ENCODE measurements at places on chromosomes 3 and 15.
A peak's percentile ranks its signal among the peaks of the same experiment; 100 is the strongest.

DNA sequence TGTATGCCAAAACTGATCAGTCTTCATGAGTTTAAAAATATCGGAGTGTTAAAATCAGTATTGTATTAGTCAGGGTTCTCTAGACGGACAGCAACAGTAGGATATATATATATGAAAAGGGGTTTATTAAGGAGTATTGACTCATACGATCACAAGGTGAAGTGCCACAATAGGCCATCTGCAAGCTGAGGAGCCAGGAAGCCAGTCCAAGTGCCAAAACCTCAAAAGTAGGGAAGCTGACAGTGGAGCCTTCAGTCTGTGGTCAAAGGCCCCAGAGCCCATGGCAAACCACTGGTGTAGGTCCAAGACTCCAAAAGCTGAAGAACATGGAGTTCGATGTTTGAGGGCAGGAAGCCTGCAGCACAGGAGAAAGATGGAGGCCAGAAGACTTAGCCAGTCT is 391.0 kb upstream of the CADM2 start:
- no peak for DNase-seq

GRCh38 chr3:155193868-155194267 is 99.6 kb downstream of the STRIT1 start:
- no peak for DNase-seq

DNA sequence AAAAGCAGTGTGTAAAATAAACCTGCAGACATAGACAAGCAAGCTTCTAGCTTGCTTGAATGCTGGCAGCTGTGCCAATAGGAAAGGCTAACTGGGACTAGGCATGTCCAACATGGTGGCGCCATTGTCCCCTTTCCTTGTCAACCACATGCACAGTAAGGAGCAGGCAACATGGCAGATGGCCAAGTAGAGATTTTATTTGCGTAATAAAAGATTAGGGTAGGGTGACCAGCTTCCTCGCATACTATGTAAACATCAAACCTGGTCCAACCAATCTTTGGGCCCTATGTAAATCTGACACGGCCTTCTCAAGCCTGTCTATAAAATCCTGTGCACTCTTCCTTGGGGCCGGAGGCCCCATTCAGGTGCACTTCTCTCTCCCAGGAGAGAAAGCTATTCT is 575.4 kb upstream of the GOLIM4 start:
- DNase-seq = no peak

- DNase-seq = no peak
These were observed 39.5 kb downstream of the ZNF710 start for GRCh38 chr15:90040618-90041017.

- DNase-seq = no peak
These were observed 44.3 kb upstream of the CPNE4 start for GRCh38 chr3:132079147-132079546.

DNA sequence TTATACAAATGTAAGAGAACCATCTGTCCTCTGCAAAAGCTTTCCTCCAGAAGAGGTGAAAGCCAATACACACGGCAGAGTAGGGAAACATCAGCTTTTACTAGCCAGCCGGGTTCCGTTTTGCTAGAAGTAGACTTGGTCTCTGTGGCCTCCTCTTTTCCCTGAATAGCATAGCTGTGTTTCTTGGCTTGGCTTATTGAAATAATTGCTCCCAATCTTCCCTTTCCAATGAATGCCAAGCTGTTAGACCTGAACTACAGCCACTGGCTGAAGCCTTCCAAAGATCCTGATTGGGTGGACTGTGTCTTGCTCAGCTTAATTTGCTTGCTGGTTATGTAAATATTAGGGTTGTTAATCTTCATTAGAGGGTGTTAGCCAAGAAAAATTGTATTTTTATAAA is 157.8 kb upstream of the ROPN1 start:
- DNase-seq = no peak

- peak; percentile 36 for DNase-seq
These were observed 240.1 kb downstream of the ISL2 start for GRCh38 chr15:76576523-76577279.

DNA sequence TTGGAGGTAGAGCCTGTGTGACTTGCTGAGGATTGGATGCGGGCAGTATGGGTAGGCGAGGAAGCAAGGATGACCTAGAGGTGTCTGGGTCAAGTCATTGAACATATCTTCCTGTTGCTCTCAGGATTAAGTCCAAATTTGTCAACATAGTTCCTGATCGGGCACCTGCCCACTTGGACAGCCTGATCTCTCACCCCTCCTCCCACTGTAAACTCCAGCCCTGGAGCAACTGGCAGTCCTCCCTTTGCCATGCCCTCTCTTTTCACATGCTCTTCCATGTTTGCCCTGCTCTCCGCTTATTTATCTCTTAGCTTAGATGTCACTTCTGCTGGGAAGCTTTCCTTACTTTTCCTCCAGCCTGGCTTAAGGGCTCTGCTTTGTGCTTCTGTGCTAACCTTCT is 47.6 kb upstream of the PPP4R2 start:
- DNase-seq = no peak

- DNase-seq = no peak
These were observed 14.6 kb upstream of the TFRC start for GRCh38 chr3:196096382-196096953.

GRCh38 chr3:134040066-134040465 is 10.3 kb upstream of the SLCO2A1 start:
- DNase-seq = no peak

GRCh38 chr15:64703632-64703959 is 71.8 kb downstream of the RBPMS2 start:
- DNase-seq = no peak

DNA sequence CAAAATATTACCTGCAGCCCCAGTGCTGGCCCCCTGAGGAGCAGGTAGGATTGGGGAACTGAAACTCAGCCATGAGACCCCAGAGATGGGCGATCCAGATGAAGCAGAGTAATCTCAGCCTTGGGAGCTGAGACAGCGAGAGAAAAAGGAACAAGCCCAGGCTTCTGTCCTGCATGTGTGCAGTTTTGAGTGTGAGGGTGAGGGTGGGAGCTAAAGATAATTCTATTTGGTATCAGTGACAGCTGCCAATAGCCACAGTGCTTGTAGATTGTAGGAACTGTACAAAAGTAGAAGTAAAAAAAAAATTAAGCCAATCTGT is 5.9 kb downstream of the ATP8B4 start:
- DNase-seq = no peak

DNA sequence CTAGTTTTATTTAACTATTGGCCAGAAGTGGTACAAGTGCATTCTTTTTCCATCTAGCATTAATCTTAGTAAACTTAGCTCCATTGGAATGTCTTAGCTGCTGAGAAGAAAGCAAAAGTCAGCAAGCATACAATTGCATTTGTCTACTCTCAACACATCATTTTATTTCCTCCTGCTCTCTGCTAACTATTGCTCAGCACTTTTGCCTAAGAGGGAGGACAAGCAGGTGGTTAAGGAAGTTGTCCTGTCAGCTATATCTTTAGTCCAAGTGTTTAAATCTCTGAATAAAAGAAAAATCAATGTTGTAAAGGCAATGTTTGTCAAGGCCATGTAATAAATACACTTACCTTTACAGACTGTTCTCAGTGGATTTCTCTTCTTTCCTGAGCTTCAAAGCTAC is 51.0 kb downstream of the FHIT start:
- no peak for DNase-seq
